Karpas-422 (cell line): ENCODE measurements at places on chromosomes 11 and 22.

DNA sequence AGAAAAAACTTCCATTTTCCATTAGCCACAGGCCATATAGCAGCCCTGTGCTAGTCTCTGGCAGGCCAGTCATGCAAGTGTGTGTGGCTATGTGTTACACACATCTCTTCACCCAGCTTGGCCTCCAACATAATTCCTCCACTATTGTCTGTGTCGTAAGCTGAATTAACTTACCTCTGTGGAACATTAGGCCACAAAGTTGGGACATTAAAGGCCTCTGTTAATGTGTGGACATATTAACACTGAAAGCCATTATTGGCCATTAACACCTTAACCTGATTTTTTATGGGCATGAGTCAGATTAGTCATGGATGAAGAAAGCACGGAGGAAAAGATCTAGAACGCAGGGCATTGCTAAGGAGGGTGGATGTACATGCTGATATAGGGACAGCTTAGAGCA, 100.1 kb downstream of the DBX1 start:
- DNase-seq = no peak

DNA sequence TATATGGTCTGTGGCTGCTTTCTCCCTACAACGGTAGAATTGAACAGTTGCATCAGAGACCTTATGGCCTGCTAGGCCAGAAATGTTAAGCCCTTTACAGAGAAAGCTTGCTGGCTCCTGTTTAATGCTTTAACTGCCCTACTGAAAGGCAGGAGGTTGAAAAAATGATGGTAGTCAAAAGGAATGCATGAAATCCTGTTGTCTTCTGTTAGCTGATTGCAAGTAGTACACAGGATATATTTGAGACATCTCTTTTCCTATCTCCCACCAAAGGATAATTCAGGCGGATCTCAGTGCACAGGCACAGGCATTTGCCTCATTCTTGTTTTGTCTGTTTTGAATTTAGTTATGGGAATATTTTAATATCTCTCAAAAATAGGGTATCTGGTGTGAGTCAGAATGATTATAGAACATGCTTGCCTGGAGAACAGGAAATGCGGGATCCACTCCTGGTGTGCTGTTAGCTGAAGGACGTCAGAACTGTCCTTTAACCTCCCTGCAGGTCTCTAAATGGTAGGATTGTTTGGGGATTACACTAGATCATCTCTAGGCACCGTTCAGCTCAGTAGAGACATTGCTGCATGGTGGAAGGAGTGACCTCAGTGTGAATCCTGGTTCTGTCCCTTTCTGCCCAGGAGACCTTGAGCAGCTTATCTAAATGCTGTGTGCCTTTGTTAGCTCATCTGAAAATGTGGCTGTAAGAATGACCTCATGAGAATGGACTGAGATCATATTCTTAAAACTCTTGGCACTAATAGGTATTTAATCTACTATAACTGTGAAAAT, 49.5 kb downstream of the PACS1 start:
- no peak for DNase-seq

DNA sequence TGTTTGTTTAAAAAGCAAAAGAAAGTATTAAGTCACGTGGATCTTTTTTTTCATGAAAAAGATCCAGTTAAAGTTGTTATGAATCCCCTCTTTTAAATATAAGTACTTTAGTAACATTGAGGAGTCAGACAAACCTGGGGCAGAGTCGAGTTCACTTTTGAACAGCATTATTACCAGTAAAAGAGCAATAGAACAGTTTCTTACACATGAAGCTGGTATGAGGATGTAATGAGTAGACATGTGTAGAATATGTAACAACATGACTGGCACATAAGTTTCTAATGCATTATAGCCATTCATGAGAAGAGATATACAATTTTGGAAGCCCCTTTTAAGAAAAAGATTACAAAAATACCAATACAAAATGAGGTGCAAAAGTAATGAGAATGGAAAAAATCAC, 7.6 kb upstream of the MUC15 start:
- no peak for DNase-seq

DNA sequence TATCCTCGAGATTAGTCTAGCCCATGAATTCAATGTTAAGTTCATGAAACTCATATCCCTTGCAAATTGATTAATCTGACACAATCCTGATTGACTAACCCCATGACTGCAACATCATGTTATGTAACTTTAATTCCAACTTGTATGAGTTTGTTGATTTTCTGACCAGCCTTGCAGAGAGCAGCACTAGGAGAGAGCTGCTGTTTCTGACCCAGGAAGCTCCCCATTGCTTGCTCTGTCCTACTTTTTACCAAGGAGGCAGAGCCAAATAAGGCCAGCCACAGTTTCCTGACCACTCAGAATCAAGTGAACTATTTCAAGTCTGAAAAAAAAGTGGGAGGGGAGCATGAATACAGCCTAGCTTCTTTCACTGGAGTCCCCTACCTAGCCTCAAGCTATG, 13.2 kb downstream of the MPZL3 start:
- DNase-seq = no peak

GRCh38 chr11:843818-844692, 1.4 kb downstream of the TSPAN4 start:
- no peak for DNase-seq

- no peak for DNase-seq
Observed at GRCh38 chr22:36727110-36727509, 23.6 kb upstream of the CACNG2 start.
